ENCODE measurements at places on chromosomes 16 and 17. TPM values are rescaled to one million over a fixed set of nuclear protein-coding genes. Genes with fewer than 3 reads are reported as not detected.

The GPR142 gene
- total RNA-seq, result not detected

The PRAC1 gene
- not detected for total RNA-seq

The CYBA gene
- 124 TPM for total RNA-seq

The CNGB1 gene
- under 0.01 TPM for total RNA-seq

The RASL10B gene
- total RNA-seq, result 0.33 TPM

The DNAI2 gene
- not detected for total RNA-seq

The SPNS2 gene
- 36.3 TPM for total RNA-seq

The INCA1 gene
- total RNA-seq, result 0.33 TPM

The DNAH17 gene
- not detected for total RNA-seq

The BCKDK gene
- 56.5 TPM for total RNA-seq

The AOC2 gene
- 1.9 TPM for total RNA-seq

The CLDN7 gene
- 13.4 TPM for total RNA-seq

The STXBP4 gene
- 23.2 TPM for total RNA-seq

The PARD6A gene
- total RNA-seq, result 2.2 TPM

The MED1 gene
- total RNA-seq, result 32.3 TPM

The OR1A1 gene
- total RNA-seq, result not detected

The CIITA gene
- 0.10 TPM for total RNA-seq

The MMP2 gene
- 78.7 TPM for total RNA-seq

The ITGAD gene
- total RNA-seq, result not detected

The CRISPLD2 gene
- 0.38 TPM for total RNA-seq

The ITPRIPL2 gene
- 40.8 TPM for total RNA-seq

The WNK4 gene
- total RNA-seq, result 1.3 TPM

The KRT27 gene
- not detected for total RNA-seq

The HS3ST3A1 gene
- total RNA-seq, result 0.10 TPM

The PIK3R6 gene
- not detected for total RNA-seq

The TNFSF13 gene
- 1.3 TPM for total RNA-seq

The KRT40 gene
- total RNA-seq, result not detected

The BRIP1 gene
- 11.0 TPM for total RNA-seq

The INPP5K gene
- total RNA-seq, result 65.7 TPM

The P2RX5 gene
- 0.38 TPM for total RNA-seq

The WFDC1 gene
- total RNA-seq, result not detected

The RAB37 gene
- 0.67 TPM for total RNA-seq

The TBC1D3G gene
- not detected for total RNA-seq

The WDR81 gene
- total RNA-seq, result 21.2 TPM

The PABPN1L gene
- not detected for total RNA-seq

The HSPB9 gene
- not detected for total RNA-seq

The OR3A3 gene
- total RNA-seq, result not detected

The PMM2 gene
- total RNA-seq, result 49.6 TPM

The CCL23 gene
- 0.98 TPM for total RNA-seq

The POLDIP2 gene
- 92.3 TPM for total RNA-seq

The TNK1 gene
- 0.38 TPM for total RNA-seq

The CSH2 gene
- not detected for total RNA-seq

The EVI2A gene
- 0.19 TPM for total RNA-seq

The SLC2A4 gene
- 0.33 TPM for total RNA-seq

The PLA2G10 gene
- not detected for total RNA-seq

The SCIMP gene
- not detected for total RNA-seq

The HAS3 gene
- total RNA-seq, result 1.8 TPM

The CENPV gene
- 33.6 TPM for total RNA-seq

The FDXR gene
- 40.4 TPM for total RNA-seq

The PITPNM3 gene
- 1.3 TPM for total RNA-seq

The ASPHD1 gene
- 0.33 TPM for total RNA-seq

The HSD3B7 gene
- total RNA-seq, result 22.2 TPM

The MILR1 gene
- 7.5 TPM for total RNA-seq

The JMJD8 gene
- total RNA-seq, result 39.8 TPM

The LITAFD gene
- not detected for total RNA-seq

The SCN4A gene
- total RNA-seq, result not detected

The EZH1 gene
- 18.0 TPM for total RNA-seq

All from vein endothelial cell (primary cell).